H4 (cell line): ENCODE measurements at places on chromosomes 13 and 19.

DNA sequence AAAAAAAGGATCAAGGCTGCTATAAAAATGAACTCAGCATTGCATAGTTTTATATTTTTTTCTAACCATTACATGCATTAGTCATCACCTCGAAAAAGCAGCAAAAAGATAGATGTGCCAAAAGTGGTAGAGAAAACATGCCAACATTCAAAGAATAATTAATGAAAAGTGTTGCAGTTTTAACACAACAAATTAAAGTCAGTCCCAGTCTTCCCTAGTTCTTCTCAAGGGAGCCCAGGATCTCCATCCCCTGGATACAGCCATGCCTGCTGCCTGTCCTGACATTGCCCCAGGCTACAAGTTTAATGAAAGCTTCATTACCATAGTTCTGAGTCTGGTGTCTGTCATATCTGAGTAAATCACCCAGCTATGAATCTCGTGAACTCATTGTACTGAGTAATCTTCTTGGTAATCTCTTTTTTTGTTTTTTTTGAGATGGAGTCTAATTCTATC lies 116.6 kb upstream of the KLF12 start:
- DNase-seq = no peak

DNA sequence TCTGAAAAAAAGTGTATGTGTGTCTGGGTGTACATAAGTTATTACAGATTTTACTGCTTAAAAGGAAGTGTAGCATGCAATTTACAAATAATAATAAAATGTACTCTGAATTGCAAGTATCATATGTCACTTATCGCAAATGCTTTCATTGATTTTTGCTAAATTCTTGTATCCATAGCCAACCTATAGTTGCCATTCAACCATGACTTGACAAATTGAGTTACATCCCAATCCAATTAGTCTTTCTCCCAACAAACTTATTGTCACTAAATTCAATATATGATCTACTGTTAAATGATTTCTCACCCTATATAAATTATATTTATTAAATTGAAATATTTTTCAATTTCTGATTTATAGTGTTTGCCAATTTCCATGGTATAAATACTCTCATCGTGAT lies 17.3 kb upstream of the SUPT20H start:
- no peak for DNase-seq

DNA sequence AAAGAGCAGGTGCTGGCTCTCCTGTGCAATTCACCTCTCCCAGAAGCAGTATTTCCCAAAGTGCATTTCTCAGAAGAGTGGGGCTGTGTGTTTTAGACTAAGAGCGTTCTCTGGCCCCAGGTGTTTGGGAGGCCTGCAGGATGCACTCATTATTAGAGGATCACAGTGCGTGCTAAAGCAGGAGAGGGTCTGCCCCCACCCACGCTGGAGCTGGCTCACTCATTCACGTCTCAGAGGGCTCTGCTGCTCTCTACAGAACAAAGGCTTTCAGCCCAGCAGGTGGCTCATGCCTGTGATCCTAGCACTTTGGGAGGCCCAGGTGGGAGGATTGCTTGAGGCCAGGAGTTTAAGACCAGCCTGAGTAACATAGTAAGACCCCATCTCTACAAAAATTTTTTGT lies 756.7 kb downstream of the UQCRFS1 start:
- no peak for DNase-seq

- no peak for DNase-seq
Observed at GRCh38 chr19:54138489-54139256, 1.1 kb downstream of the CNOT3 start.

GRCh38 chr13:99087954-99088491 lies 110.2 kb upstream of the DOCK9 start:
- no peak for DNase-seq

- peak; percentile 48 for DNase-seq
Observed at GRCh38 chr19:7831452-7831851, 1.4 kb downstream of the EVI5L start.
